ENCODE measurements at places on chromosomes 7 and 10.

DNA sequence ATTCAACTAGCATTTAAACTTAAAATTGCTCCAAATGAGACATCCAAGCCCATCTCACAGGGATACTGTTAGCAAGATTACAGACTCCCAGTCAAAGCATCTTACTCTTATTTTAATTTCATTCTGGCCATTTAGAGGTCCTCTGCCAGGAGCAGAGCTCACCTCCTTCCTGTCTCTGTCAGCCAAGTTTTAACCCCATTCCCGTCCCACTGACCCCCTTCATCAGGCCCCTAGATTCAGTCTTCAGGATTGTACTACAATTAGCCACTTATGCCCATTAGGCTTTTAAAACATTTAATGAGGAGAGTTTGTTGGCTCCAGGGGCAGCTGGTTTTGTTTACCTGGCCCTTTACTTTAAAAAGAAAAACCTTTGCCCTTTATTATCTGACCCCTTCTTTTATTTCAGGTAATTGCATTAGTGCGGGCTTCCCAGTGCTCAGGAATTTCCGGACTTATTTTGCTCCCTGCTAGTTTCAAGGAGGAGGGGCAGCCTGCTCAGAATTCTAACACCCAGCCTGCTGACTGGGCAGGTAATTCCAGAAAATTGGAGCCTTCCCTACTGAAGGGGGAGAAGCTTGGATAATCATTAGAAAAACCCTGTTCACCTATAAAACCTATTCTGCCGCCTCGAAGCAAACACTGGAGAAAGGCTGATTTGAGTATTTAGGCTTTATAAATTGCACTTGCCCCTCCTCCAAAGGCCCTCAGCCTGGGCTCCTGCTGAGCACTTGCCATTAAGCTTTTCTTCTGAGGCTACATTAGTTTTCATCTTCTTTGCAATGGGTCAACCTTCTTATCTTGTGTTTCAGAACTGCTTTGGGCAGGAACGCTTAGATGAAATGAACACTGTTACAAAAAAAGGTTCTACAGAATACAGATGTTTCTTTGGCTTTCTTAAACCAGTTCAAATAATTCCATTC lies 200.5 kb upstream of the HPS1 start:
- no peak for DNase-seq

- no peak for DNase-seq
These were observed 17.0 kb downstream of the ITIH5 start for GRCh38 chr10:7649673-7650300.

GRCh38 chr7:124943472-124943871 lies 13.8 kb upstream of the POT1 start:
- no peak for DNase-seq

DNA sequence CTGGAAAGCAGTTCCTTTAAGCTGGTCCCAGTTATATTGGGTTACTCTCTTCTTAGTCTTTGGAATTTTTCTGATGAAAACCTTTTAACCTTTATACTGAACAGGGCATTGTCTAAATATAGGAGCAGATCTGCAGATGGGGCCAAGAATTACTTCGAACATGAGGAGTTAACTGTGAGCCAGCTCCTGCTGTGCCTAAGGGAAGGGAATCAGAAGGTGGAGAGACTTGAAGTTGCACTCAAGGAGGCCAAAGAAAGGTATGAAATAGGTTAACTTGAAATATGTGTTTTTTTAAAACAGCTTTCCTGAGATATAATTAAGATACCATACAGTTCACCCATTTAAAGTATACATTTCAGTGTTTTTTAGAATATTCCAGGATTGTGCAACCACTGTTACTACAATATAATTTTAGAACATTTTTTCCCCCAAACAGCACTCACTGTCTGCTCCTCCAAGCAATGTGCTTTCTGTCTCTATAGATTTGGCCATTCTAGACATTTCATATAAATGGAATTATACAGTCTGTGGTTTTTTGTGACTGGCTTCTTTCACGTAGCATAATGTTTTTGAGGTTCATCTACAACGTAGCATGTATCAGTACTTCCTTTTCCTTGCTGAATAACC lies 18.9 kb downstream of the OPTN start:
- no peak for DNase-seq

GRCh38 chr7:116671681-116672595 lies at the start of gene MET:
Gene MET, plus strand, starts transcription at chr7:116672196. Its CDS starts 26,889 bp downstream, at chr7:116699085.
- DNase-seq, result peak; percentile 67

DNA sequence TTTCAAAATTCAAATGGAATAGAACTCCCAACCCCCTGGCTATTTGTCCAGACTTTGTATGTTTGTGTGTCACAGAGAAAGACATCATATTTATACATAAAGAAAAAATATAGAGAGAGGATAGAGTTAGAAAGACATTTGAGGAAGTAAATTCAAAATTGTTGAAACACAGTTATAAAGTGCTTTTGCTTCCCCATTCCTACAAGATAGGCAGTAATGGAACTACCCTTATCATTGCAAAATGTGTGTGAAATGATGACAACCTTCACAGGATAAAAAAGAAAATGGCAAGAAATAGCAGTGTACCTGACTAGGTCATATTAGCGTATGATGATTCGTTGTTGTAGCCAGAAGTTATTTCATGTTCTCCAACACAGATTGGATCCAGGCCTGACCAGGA lies 63.1 kb downstream of the FZD1 start:
- DNase-seq, result no peak

GRCh38 chr10:121696854-121697253 lies 98.6 kb upstream of the FGFR2 start:
- DNase-seq, result no peak
